ENCODE measurements at places on chromosomes 11 and 22.
A peak's percentile ranks its signal among the peaks of the same experiment; 100 is the strongest.

DNA sequence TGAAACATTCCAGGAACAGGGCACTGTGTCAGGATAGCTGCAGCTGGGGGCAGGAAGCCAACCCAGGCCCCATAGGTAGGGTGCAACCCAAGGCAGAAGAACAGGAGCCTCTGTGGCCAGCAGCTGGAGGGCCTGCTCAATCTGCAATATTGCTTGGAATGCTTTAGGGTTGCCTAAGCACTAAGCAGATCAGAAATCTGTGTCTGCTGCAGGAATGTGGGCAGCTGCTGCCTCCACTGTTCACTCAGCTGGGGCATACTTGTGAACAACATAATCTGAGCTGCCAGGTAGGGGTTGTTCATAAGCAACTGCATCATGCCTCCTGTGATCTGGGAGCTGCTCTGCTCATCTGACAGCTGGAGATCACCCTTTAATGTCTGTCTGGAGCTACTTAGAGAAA is 1.7 kb downstream of the UBQLNL start:
- DNase-seq = no peak

- no peak for DNase-seq
These were observed 22.4 kb upstream of the LRRC10B start for GRCh38 chr11:61486011-61486620.

- DNase-seq = no peak
These were observed 21.3 kb downstream of the TRIM44 start for GRCh38 chr11:35683728-35684339.

DNA sequence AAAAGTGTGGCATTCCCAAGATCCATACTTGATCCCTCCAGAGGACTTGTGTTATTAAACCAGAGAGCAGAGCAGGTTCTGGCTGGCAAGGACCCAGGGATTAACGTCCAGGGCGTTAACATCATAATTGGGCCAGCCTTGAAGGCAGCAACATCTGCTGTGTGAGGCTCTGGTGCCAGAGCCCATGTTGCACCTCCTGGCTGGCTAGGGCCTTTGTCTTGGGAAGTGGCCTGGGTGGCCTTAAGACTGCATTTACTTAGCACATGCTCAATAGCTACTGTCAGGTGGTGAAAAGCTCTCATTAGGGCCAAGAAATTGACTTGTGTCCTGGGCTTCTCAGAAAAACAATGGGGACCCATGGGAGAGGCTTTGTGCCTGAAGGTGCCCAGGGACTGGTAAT is 66.6 kb downstream of the CACNG2 start:
- DNase-seq = no peak

DNA sequence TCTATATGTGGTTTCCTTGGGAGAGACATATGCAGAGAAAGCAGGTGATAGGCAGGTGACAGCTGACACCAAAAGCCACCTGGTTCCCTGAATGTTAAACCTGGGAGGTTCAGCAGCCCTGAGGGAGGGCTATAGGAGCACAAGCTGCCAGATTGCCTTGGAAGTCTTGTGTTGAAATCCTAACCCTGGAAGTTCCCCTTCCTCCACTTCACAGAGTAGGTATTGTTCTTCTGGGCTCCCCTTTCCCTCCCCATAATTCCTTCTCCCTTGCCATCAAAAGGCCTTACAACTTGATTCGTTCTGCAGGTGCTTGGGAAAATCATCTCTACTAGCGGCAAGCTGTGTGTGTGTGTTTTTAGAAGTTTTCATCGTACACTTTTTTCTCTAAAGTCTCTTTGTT is 5.4 kb downstream of the LDLRAD3 start:
- no peak for DNase-seq

GRCh38 chr11:17839450-17839849 is 104.9 kb downstream of the KCNC1 start:
- no peak for DNase-seq

DNA sequence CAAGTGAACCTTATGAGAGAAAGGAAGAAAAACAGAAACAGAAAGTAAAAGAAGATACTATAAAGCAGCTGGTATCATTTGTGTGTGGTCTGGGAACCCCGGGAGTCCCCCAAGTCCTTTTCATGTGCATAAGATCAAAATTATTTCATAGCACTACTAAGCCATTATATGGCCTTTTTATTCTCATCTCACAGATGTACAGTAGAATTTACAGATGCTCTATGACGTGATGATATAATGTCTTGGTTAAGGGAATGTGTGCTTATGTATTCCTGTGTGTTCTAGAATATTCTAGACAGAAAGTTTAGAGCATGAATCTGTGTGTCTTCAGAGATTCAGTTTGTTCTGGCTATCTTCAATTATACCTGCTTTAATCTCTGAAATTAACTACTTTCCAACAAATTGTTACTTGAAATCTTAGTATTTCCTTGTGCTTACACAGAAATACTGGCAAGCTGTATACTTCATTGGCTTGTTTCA is 8.6 kb upstream of the TPP1 start:
- no peak for DNase-seq

DNA sequence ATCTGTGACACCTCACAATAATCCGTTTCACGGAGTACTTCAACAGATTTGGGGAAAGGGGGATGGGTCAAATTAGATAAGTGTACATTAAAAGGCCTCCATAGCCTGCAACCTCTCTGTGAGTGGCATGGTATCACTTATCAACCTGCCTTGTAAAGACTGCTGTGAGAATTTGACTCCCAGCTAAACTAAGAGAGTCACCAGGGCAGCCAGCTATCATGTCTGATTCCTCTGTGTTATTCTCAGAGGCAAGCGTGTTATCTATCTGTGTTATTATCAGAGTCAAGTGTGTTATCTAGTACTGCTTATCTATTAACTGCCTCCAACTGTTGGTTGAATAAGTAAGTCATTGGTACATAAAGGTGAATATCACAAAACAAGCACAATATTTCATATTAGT is 4.1 kb upstream of the FAM83F start:
- no peak for DNase-seq

DNA sequence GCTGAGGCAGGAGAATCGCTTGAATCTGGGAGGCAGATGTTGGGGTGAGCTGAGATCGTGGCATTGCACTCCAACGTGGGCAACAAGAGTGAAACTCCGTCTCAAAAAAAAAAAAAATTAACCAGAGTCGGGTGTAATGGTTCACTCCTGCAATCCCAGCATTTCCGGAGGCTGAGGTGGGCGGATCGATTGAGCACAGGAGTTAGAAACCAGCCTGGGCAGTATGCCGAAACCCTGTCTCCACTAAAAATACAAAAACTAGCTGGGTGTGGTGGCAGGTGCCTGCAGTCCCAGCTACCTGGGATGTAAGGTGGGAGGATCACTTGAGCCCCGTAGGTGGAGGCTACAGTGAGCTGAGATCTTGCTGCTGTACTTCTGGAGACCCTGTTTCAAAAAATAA is 1.5 kb downstream of the RANGAP1 start:
- no peak for DNase-seq

DNA sequence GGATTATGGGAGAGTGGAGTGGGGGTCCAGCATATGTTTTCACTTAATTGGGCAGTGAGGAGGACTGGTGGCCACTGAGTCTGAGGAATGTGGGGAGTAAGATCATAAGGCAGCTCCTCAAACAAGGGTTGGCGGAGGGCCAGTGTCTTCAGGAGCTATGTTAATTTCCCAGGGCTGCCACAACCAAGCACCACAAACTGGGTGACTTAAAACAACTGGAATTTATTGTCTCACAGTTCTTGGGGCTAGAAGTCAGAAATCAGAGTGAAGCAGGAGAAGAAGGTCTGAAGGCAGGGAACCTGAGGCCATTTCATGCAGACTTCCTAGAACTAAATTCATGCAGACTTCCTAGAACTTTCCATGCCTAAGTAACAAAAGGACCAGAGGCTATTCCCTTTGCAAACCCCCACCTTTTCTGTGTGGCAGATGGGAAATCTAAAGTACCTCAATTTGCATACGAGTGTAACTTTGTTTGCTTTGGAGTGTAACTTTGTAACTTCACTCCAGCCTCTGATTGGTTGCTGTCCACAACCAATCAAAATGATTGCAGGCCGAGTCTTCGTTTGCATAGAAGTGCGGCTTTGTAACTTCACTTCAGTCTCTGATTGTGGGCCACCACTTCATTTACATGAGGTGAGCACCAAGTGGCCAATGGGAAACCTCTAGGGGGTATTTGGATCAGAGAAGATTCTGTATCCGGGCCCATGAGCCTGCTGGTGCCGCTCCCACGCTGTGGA is 50.5 kb upstream of the ZBED5 start:
- peak; percentile 92 for DNase-seq

GRCh38 chr11:111162305-111162704 is 83.2 kb upstream of the POU2AF2 start:
- DNase-seq = no peak

DNA sequence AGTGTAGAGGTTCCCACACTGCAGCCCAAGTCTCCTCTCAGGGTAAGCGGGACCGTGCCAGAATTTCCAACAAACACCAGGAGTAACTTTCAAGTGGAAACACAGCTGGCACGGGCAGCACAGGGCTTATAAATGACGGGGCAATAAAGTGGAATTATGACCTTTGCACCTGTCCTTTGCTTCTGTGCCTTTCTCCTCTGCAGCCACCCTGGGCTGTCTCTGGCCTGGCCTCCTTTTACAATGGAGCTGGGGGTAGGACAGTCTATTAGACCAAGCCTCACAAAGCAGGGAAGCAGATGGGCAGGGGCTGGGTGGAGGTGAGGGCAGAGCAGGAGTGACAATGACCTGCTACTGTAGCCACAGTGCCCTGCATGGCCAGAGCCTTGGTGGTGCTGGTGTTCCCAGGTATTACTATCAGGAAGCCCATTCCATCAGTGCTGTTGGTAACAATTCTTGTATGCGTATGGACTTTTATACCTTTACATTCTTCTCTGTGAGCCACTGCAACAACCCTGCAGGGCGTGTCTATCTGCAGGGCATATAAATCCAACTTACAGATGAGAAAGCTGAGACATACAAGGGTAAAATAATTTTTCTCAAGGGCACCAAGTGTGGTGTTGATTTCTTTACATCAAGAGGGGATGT is 387.8 kb downstream of the CTTN start:
- no peak for DNase-seq

DNA sequence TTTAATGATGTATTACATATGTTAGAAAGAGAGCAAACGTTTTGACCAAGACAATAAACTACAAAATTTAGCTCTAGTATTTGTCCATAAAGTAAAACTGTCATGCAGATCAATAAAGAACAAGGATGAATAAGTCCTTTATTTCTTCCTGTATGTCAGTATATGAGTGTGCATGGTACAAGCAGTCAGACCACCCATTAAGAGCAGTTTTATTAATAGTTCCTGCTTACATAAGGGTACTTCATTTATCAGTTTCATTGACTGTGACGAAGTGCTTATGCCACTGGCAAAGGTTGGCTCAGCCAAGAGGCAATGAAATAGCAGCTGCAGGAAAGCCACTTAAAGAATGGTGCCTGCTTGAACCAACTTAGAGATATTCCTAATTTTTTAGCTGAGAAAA is 913.0 kb upstream of the CNTN5 start:
- no peak for DNase-seq

DNA sequence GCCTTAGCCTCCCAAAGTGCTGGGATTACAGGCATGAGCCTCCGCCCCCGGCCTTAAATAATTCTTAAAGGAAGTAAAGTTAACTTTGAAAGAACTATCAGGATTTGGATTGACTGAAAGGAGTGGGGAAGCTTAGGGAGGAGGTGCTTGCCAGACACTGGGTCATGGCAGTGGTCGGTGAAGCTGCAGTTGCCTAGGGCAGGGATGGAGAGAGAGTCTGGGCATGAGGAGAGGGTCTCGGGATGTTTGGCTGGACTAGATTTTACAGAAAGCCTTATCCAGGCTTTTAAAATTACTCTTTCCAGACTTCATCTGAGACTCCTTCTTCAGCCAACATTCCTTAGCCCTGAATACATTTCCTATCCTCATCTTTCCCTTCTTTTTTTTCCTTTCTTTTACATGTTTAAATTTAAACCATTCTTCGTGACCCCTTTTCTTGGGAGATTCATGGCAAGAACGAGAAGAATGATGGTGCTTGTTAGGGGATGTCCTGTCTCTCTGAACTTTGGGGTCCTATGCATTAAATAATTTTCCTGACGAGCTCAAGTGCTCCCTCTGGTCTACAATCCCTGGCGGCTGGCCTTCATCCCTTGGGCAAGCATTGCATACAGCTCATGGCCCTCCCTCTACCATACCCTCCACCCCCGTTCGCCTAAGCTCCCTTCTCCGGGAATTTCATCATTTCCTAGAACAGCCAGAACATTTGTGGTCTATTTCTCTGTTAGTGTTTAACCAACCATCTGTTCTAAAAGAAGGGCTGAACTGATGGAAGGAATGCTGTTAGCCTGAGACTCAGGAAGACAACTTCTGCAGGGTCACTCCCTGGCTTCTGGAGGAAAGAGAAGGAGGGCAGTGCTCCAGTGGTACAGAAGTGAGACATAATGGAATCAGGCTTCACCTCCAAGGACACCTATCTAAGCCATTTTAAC is at the start of gene NNMT:
Gene NNMT (plus strand): TSS at position 724 of the 929 bp plus-strand sequence. CDS start 158 bp downstream, at position 882.
- peak; percentile 62 for DNase-seq

DNA sequence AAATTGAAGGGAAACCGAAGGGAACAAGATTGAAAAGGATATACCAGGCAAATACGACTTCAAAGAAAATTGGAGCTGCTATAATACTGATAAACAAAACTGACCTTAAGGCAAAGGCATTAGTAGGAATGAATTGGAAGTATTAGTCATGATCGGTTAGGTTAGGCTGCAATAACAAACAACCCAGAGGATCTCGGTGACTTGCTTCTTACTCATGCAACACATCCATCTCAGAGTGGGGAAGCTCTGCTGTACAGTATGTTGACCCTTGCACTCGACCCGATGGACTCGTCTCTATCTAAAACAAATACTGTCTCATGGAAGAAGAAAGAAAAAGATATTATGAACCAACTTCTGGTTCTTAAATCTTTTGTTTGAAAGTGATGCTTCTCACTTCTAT is 42.3 kb downstream of the SPATA19 start:
- DNase-seq = no peak

- no peak for DNase-seq
These were observed 87.7 kb downstream of the CDKN1C start for GRCh38 chr11:2797741-2798361.

- no peak for DNase-seq
These were observed 226.1 kb upstream of the POU2AF2 start for GRCh38 chr11:111019451-111019850.

DNA sequence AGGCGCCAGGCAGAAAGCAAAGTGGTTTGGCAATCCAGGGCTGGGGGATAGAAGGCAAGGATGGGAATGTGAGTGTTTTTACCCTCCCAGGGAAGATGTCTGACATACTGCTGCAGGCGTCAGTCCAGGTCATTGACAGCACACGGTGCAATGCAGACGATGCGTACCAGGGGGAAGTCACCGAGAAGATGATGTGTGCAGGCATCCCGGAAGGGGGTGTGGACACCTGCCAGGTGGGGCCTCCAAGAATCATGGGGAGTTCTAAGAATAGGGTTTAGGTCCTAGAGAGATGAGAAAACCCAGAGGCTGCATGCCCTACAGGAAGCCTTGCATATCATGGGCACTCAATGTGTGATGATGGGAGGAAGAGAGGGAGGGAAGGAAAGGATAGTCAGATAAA is 28.3 kb upstream of the SMIM35 start:
- no peak for DNase-seq

- DNase-seq = peak; percentile 42
These were observed 53.5 kb downstream of the TEAD1 start for GRCh38 chr11:12727563-12728211.

DNA sequence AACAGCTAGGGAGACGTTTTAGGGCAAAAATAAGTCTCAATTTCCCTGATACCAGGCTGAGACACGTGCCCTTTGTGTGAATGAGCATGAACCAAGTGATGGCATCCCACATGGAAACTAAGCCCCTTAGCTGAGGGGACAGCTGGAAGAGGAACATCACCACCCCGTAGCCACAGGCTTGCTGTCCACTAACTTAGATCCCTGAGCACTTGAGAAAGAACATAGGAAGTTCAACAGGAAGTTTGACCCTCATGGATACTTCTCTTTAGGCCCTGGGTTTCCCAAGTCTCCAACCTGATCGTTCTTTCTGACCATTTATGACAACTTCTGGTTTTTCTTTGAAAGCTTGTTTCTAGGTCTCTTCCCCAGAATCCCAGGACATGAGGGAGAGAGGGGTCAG is 11.6 kb upstream of the CKAP5 start:
- no peak for DNase-seq
